ENCODE measurements at places on chromosomes 2 and 18.

DNA sequence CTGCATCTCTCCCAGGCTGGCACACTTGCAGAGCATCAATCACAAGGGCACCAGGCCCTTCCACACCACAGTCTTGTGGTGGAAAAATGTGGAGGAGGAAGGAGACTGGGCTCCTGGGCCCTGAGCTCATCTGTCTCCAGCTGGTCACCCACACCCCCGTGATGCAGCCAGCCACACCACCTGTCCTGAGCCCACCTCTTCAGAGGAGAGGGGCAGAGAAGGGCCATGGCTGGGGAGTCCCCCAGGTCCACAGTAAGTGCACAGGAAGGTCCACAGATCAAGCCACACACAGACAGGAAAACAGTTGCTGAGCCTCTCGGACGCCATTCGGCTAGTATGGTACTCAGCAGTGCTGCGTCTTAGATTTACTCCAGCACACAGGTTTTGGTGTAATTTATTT lies 203.5 kb upstream of the SALL3 start:
- no peak for DNase-seq

- DNase-seq = no peak
These were observed 39.8 kb downstream of the TTN start for GRCh38 chr2:178767094-178768060.

GRCh38 chr2:164911832-164912231 lies 43.5 kb downstream of the SLC38A11 start:
- DNase-seq = no peak

- no peak for DNase-seq
These were observed 922.5 kb downstream of the SUCLG1 start for GRCh38 chr2:83536556-83536955.

DNA sequence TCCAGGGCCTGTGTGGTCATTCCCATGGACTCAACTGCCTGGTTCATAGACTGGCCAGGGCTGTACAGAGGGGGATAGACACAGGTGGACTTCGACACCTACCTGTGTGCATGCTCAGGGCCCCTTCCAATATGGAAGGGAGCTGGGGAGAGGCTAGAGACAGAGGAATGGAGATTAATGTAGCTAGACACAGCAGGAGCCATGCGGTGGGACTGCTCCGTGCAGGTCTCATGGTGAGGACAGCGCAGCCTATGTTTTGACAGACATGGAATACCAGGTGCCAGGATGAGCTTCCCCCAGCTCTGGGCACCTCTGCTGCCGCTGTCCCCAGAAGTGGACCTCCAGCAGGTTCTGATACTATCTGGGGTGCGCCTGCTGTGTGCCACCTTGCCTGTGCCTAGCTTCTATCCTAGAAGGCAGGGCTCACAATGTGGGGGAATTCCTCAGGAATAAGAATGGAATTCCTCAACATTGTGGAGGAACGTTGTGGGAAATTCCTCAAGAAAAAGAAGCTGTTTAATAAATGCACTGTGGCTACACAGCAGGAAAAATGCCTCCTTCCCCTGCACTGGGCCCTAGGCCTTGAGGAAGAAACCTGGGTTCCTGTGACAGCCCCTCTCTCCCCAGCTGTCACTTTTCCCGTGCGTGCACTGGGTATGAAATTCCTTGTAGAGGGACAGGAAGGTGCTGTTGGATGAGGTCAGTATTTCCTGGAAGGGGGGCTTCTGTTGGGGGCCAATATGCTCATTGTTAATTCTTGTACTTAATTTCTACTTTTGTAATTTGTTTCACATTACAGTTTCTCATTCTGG lies 7.3 kb downstream of the IL1R1 start:
- no peak for DNase-seq

GRCh38 chr2:18585526-18585925 lies 3.8 kb downstream of the NT5C1B start:
- no peak for DNase-seq

GRCh38 chr18:51011709-51012108 lies 18.3 kb upstream of the SMAD4 start:
- DNase-seq = no peak

DNA sequence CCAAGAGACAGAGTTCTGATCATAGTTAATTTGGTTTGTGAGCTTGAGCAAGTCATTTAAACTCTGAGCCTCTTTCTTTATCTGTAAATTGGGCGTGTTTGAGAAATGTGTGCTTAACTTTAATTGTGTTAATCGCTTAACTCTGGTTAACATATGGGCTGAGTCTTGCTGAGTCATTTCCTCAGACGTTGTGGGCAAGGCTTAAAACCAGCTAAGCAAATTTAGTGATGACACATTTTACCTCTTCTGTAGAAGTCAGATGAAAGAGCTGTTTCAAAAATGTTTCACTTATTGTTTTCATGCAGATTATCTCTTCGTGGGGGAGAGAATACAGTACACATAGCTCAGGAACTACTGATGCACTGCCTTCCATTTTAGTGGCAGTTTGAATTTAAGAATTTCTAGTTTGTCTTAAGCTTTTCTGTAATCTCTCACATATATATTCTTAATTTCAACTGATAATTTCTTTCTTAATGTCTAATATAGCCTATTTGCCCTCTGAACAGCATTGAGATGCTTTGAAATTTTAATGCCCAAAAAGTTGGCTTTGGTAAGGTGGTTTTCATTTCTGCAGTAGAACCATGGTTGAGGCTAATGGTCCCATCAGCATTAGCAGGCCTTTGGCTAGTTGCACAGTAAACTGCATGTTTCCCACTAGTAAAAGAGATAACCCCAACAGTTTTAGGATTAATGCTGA lies 34.9 kb downstream of the RAB10 start:
- DNase-seq = peak; percentile 28

DNA sequence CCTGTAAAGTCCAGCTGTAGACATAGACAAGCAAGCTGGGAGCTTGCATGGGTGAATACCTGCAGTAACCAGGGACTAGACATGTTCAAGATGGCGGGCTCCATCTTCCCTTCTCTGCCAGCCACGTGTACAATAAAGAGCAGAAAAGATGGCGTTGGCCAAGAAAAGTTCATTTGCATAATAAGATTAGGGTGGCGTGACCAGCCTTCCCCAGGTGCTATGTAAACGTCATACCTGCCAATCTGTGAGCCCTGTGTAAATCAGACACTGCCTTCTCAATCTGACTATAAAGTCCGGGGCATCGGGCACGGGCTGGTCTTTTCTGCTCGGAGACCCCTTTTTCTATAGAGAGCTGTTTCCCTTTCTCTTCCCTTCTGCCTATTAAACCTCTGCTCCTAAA lies 101.6 kb upstream of the XPO1 start:
- DNase-seq = no peak

GRCh38 chr18:75489493-75490190 lies 62.1 kb upstream of the SMIM21 start:
- DNase-seq = no peak

- DNase-seq = no peak
These were observed 20.3 kb upstream of the KCNK3 start for GRCh38 chr2:26672112-26672817.

- DNase-seq = no peak
These were observed 50.2 kb downstream of the ACVR1 start for GRCh38 chr2:157825885-157826284.

GRCh38 chr2:222108497-222108896 lies 190.3 kb downstream of the PAX3 start:
- DNase-seq = no peak

DNA sequence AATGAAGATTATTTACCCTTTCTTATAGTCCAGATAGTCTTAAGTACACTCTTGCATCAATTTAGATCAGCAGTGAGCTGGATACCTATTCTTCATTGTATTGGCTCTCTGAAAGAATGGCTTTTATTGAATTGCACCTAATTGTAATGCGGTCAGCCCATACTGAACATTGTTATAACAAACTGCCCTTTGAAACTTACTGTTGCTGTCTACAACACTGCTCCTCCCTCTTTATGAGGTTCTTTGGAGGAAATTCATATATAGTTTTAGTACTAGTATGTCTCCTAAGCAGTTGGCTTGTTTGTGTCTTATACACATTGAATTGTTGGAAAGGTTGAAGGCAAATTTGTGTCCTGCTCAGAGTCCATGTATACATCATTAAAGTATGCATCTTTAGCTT lies 66.5 kb upstream of the UGP2 start:
- no peak for DNase-seq

DNA sequence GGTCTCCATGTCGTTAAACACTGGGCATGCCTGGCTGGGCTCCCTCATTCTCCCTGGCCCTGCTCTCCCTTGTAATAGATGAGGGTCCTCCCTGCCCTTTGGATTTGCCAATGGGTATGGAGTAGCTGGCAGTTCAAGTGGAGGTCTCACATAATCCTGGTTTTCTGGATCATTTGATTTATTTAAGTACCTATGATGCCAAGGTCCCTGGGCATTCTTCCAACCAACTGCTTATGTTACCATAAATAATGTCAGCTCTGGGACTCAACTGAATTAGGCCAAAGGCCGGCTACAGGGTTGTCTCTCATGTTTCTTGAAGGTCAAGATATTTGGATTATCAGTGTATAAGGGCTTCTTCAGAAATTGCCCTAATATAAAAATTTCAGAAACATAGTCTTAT lies 104.9 kb upstream of the LYPD6 start:
- no peak for DNase-seq

DNA sequence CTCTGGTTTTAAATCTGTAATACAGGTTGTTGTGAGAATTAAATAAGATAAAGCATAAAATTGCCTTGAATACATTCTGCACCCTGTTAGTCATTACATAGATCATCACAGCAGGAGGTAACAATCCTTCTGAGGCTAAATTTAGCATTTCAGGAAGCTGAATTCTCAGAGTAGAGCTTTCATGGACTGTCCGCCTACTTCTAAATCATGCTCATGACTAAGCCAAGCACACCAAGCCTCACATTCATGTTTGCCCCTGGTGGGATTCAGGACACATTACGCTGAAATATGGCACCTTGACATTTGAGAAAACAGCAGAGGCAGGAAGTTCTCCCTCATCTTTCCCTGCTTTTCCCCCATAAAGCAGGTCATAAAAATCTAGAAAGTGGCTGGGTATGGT lies 16.6 kb upstream of the PIK3C3 start:
- DNase-seq = no peak

DNA sequence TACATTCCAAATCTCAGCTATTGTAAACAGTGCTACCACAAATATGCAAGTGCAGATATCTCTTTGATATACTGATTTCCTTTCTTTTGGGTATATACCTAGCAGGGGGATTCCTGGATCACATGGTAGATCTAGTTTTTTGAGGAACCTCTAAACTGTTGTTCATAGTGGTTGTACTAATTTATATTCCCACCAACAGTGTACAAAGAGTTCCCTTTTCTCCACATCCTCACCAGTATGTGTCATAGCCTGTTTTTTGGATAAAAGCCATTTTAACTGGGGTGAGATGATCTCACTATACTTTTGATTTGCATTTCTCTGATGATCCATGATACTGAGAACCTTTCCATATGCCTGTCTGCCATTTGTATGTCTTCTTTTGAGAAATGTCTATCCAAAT lies 6.3 kb upstream of the CCNT2 start:
- no peak for DNase-seq

DNA sequence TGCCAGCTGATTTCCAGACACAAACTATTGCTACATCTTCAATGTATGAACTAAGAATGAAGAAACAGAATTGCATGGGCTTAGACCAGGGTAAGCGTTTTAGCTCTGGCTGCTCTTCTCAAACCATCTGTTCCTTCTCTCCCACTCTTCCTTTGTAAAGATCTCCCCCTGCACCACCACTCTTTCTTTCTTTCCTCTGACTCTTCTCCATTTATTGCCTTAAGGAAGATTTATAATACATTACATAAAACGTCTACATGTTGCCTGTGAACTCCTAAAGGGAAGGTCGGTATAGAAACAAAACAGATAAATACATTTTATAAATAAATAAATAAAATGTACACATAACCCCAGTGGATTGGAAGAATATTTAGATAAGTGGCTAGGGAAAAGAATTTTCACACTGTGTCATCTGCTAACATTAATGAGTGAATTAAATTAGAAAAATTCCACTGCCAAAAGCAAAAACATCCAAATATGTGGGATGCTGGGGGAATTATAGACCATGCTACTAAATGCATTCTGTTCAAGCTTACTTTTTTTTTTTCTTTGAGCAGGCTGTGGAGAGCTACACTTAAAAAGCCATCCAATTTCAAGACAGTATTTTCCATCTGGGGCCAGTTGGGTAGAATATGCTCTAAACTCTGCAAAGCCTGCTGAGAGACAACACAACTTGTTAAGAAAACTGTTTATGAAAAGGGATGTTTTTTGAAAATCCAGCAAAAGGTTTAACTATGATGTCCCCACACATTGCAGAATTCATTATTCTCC lies 41.5 kb downstream of the NCKAP5 start:
- no peak for DNase-seq

DNA sequence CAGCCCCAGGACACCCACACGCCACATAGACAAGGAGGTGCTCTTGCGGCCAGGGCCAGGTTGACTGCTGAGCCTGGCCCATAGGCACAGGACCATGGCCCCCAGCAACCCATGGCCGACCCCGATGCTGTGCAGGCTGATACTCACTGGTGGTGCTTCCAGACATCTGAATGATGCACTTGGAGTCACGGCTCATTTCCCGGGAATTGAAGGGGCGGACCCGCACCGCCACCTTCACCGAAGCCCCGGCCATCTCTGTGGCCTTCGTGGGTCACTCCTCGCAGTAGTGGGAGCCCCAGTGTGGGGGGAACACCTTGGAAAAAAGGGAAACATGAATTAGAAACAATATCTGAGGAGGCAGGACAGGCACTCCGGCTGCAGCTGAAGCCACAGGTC lies 22.5 kb downstream of the KIF1A start:
- no peak for DNase-seq

All from T-helper 22 cell (primary cell).